ENCODE measurements at places on chromosomes 2 and 18.

GRCh38 chr2:236336575-236337464, 72.6 kb upstream of the ASB18 start:
- DNase-seq: no peak

GRCh38 chr2:181782660-181783059, 102.3 kb upstream of the NEUROD1 start:
- DNase-seq: no peak

DNA sequence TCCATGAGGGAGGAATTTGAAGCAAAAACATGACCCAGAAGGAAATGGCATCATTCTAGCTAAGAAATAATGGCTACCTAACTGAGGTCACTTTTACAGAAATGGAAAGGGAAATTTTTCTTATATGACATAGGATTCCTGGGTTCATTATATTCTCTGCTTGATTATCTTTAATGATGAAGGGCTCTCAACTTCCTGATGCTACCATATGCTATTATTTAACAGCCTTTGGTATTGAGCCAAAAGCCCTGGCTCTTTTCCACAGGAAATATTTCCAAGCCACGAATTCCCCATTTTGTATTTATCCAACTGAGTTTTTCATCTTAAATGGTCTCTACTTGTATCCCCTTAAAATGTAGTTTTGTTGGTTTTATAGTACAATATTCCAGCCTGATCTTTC, 63.2 kb upstream of the NPAS2 start:
- DNase-seq: no peak

DNA sequence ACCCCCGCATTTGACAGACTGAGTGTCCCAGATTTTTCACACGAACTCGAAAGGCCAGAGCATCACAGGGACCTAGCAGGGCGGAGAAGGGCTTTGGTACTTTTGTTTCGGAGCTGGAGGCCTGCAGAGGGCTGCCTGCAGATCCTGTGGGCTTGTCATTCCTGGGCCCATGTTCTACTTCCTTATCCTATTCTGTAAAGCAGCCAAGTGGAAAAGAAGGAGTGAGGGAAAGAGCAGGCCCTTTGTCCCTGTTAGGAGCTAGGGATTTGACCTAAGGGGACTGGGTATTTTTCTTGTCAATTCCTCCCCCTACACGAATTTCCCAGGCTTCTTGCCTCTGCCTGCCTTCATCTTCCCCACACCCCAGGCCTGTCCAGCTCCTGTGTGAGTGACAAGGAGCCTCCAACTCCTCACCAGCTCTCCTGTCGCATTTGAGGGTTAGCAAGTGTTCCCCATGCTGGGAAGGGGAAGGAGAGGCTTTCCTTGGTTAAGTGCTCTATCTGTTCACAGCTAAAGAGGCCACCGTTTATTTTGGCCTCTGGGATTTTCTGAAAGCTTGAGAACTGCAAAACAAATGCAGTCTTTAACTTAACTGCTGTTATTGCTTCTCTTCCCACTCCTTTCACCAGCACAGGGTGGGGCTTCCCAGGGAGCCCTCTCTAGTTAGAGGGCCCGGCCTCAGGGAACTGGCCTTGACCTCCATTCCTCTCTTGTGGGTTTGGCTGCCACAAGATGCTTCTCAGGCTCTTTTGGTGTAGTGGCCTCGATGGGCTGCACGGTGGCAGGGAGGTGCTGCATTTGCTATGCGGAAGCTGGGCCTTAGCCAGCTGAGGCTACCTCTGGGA, 61.2 kb downstream of the SGPP2 start:
- no peak for DNase-seq

GRCh38 chr2:171958475-171958874, 36.2 kb downstream of the HAT1 start:
- DNase-seq: peak; percentile 21

- peak; percentile 63 for DNase-seq
Observed at GRCh38 chr18:62450546-62451410, 72.0 kb upstream of the ZCCHC2 start.

DNA sequence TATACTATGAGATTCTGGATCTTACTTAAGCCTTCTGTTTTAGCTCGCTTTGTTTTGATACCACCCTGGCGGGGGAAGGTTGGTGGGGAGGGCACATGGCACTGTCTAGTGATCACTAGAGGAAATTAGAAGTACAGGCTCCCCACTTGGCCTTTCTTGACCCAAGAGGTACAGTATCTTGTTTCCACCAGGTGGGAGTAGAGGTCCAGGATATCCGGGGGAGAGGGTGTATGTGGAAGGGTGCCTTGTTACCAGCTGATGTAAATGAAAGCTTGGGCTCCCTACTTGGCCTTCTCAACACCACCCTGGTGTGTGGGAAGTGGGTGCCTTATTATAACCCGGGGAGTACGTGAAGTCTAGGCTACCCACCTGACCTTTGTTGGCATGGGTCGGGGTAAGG, 7.5 kb downstream of the GALNT1 start:
- DNase-seq: no peak

- DNase-seq: no peak
Observed at GRCh38 chr18:2917259-2918047, 70.6 kb downstream of the EMILIN2 start.

DNA sequence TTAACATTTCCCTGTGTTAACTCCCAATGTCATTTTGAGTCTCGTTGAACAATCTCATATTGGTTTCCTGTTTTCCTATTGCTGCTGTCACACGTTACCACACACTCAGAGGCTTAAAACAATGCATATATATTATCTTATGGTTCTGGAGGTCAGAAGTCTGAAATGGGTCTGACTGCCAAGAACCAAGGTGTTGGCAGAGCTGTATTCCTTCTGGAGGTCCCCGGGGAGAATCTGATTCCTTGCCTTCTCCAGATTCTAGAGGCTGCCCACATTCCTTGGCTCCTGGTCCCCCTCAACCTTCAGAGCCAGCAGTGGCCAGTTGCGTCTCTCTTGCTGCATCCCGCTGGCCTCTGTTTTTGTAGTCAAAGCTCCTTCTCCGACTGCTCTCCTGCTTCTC, 17.5 kb downstream of the COL4A4 start:
- no peak for DNase-seq

GRCh38 chr2:28089486-28089885, 199.0 kb downstream of the BABAM2 start:
- DNase-seq: no peak

DNA sequence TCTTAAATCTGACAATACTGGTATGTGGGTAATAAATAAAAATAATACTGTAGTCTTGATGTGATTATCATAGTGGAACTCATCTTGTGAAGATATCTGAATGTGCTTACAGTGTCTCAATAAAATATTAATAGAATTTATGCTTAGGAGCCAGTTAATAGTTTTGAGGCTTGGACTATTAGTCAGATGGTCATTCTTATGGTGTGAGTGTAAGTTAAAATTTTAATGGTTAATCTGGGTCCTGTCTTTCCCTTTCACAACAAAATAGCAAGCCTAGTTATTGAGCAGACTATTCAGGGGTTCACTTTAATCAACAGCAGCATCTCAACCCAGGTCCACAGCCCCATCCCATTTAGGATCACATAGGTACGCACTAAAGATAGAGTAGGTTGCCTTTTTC, 138.9 kb downstream of the HAUS1 start:
- no peak for DNase-seq

GRCh38 chr2:189409131-189409530, 32.1 kb upstream of the WDR75 start:
- DNase-seq: no peak

DNA sequence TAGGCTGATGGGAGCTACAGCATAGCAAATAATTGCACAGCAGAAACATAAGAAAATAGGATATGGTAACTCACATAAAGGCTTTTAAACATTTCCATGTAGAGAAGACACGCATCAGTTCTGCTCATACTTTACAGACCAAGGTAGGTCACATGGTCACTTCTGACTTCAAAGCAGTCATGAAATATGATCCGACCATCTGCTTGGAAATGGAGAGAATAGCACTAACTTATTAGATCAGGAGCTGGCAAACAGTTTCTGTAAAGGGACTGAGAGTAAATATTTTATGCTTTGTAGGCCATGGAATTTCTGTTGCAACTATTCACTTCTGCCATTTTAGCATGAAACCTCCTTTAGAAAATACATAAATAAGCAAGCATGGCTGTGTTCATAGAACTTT, 936.6 kb upstream of the FANCL start:
- DNase-seq: no peak

DNA sequence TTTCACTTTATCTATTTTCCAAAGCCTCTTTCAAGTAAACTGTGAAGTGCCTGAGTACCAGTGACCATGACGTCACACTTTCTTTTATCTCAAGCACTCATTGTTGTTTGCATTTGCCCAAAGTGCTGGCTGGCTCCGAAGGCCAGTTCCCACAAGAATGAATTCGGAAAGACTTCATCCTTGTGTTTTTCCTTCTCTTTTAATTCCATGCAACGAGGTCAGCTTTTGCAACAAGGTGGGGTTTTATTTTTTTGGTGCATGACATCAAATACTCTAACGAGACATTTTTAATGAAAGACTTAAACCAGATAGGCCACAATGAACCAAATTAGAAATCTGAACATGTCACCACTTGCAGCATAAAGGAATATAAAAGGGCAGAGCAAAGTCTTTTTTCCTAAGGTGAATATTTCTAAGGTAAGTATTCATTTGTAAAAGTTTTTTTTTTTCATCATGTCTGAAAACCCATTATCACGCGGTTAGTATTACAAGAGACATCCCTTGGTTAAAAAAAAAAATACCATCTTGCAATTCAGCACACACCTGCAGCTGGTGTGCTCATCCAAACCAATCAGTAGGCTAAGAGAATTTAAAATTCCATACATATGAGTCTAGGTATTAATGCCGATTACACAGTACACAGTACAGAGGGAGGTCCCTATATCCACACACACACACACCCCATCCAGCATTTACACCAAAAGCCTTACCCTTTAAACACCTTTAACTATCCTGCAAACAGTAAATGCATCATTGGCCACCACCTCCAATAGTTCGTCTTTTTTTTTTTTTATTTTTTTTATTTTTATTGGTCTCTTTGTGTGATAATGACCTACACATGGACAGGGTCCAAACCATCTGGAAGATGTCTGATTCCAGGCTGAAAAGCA, 2.3 kb downstream of the ARL4C start:
- no peak for DNase-seq

- no peak for DNase-seq
Observed at GRCh38 chr2:113777371-113777770, 20.9 kb upstream of the SLC35F5 start.

DNA sequence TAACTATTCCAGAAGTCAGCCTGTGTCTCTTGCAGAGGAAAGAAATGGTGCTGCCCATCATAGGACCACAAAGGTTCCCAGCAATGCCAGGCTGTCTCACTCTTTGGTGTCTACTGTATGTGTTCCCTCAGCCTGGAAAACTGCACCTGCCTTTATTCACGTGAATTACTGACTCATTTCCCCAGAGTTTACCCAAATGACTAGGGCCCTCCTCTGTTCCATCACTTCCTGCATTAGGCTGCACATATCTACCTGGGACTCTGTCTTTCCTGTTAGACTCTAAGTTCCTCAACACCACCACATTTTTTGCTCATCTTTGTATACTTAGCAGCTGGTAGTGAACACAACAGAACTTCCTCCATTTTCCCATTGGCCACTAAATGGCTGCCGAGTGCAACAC, 188.3 kb downstream of the FHOD3 start:
- DNase-seq: no peak

GRCh38 chr2:173982918-173983317, 17.7 kb upstream of the SP3 start:
- DNase-seq: no peak

- DNase-seq: no peak
Observed at GRCh38 chr2:48126162-48126561, 219.9 kb upstream of the FBXO11 start.

GRCh38 chr2:27622921-27623384, 5.9 kb downstream of the CCDC121 start:
- peak; percentile 17 for DNase-seq

DNA sequence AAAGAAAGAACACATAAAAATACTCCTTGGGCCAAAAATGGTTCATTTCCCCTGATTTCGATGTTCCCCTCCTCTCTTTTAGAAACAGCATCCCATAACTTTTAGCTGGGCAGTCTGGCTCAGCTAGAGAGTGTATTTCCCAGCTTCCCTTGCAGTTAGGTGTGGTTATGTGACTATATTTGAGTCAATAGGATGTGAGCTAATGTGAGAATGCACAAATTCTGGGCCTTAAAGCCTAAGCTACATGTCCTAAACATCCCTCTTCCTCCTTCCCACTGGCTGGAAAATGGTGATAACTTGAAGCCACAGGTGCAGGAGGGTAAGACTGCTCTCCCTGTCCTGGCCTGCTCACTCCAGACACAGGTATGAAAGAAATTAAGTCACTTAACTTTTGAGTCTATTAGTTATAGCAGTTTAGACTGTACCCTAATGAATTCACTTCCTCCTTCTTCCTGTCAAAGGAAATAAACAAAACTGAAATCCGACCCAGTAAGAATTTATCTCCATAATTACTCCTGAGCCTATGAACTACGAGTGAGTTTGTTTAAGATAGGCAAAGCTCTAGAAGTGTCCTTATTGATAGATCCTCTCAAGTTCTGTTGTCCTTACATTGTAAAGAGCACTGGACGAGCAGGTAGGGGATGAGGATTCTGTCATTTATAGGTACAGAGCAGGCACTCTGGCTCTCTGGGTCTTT, 177.6 kb downstream of the MTX2 start:
- DNase-seq: no peak

DNA sequence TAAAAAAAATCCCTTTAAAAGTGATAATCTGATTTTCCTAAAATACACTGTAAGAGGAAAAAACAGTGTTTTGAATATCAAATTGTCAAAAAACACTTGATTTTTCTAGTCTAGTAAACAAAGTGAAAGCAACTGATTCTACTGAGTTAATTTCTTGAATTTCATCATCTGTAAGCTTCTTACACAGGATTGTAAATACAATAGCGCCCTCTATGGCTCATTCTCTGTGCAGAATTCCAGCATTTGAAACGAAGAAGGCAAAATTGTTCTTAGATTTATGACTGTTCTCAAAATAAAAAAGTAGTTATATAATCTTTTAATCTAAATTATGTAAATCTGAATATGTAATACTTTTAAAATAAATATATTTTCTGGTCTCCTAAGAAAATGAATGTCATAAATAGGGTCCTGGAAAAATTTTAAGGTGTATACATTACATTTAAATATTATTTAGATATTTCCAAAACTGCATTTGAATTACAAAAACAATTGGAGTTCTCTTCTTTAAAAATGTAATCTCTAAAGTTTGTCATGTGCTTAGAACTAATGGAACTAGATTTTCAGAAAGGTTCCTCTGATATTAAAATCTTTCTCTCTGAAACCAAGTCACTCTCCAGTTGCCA, 176.9 kb upstream of the MC4R start:
- peak; percentile 46 for DNase-seq

DNA sequence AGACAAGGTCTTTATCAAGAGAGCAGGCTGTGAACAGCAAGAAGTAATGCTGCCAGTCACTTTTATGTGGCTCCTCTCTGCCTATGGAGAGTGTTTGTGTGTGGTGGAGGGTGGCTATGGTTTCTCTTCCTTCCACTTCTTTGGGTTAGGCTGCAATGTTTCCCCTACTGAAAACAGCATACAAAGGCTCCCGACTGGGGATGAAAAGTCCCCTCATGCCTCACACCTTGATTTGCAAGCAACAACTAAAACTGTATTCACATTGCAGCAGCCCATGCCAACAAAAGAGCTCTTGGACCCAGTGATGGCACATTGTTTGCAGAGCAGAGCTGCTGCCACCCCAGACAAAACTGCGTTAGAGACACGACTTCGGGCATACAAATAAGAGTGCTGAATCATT, 301.6 kb downstream of the SLC8A1 start:
- no peak for DNase-seq

- no peak for DNase-seq
Observed at GRCh38 chr2:101948625-101949155, 43.1 kb upstream of the IL1R2 start.
